ENCODE measurements at places on chromosomes 7 and 10. TPM values are rescaled to one million over a fixed set of nuclear protein-coding genes. Genes with fewer than 3 reads are reported as not detected.

KNDC1 gene
- total RNA-seq = 0.57 TPM

EBF3 gene
- total RNA-seq = 3.7 TPM

GHRHR gene
- not detected for total RNA-seq

HOXA3 gene
- total RNA-seq = 1.8 TPM

OPN1SW gene
- not detected for total RNA-seq

FBXL13 gene
- total RNA-seq = 2.3 TPM

LLCFC1 gene
- total RNA-seq = not detected

PRSS58 gene
- total RNA-seq = not detected

SLC25A40 gene
- 2.7 TPM for total RNA-seq

ANLN gene
- total RNA-seq = 7.4 TPM

SPDYE11 gene
- total RNA-seq = not detected

ACBD7 gene
- total RNA-seq = 0.43 TPM

BMPER gene
- total RNA-seq = 32.6 TPM

RPEL1 gene
- under 0.01 TPM for total RNA-seq

C10orf105 gene
- total RNA-seq = under 0.01 TPM

TMEM236 gene
- total RNA-seq = under 0.01 TPM

GPNMB gene
- 58.6 TPM for total RNA-seq

SLC29A3 gene
- 1.1 TPM for total RNA-seq

TEX47 gene
- total RNA-seq = not detected

C10orf53 gene
- not detected for total RNA-seq

AKR1C1 gene
- 321 TPM for total RNA-seq

PLEKHA8 gene
- total RNA-seq = 11.4 TPM

KLLN gene
- 0.37 TPM for total RNA-seq

CFTR gene
- 0.14 TPM for total RNA-seq

OGDHL gene
- 0.14 TPM for total RNA-seq

MUC12 gene
- total RNA-seq = 0.92 TPM

ZNF804B gene
- total RNA-seq = not detected

SLC39A12 gene
- not detected for total RNA-seq

SLC18A2 gene
- not detected for total RNA-seq

PNPLA8 gene
- 37.2 TPM for total RNA-seq

PPP1R3A gene
- total RNA-seq = not detected

HPS1 gene
- total RNA-seq = 32.4 TPM

CCDC146 gene
- 3.1 TPM for total RNA-seq

GARS1 gene
- 268 TPM for total RNA-seq

IFIT3 gene
- total RNA-seq = 10.7 TPM

GDI2 gene
- 434 TPM for total RNA-seq

C10orf90 gene
- total RNA-seq = under 0.01 TPM

ITGB8 gene
- total RNA-seq = 47.1 TPM

ABCA13 gene
- total RNA-seq = 1.4 TPM

Data from smooth muscle cell of bladder (primary cell).